ENCODE measurements at places on chromosomes 1 and 21. TPM values are rescaled to one million over a fixed set of nuclear protein-coding genes. Genes with fewer than 3 reads are reported as not detected.

Gene EXO1
- total RNA-seq = 23.7 TPM

Gene TAS1R1
- 0.51 TPM for total RNA-seq

Gene TAS1R3
- total RNA-seq = 0.20 TPM

Gene UTS2
- total RNA-seq = not detected

Gene APOBEC4
- total RNA-seq = not detected

Gene LCE2C
- not detected for total RNA-seq

Gene C1orf167
- 0.95 TPM for total RNA-seq

Gene GRHL3
- total RNA-seq = 1.8 TPM

Gene SPRR5
- total RNA-seq = not detected

Gene EFNA1
- total RNA-seq = 5.1 TPM

Gene NGF
- total RNA-seq = 0.26 TPM

Gene SYNC
- 0.18 TPM for total RNA-seq

Gene SRM
- 120 TPM for total RNA-seq

Gene MYOC
- not detected for total RNA-seq

Gene FCRL6
- not detected for total RNA-seq

Gene NUDT4B
- 1.5 TPM for total RNA-seq

All from endodermal cell (in vitro differentiated cells).